ENCODE measurements at places on chromosomes 16 and 17.

- DNase-seq, result no peak
These were observed 216.9 kb upstream of the GSE1 start for GRCh38 chr16:85395913-85396878.

GRCh38 chr17:49438436-49439278, 24.0 kb upstream of the PHB1 start:
- DNase-seq, result no peak

DNA sequence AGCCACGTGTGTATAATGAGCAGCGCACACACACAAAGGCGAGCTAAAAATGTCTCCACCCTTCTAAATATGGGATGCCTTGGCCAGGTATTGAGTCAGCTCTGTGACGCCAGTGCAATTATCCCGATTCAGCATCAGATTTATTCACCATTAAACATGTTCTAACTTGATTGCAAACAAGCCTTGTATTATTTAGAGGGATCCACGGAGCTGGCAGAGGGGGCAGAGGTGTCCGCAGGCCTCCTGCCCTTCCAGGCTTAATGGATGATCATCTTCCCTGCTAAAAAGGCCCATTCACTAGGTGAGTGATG, 591.7 kb downstream of the MAF start:
- DNase-seq, result no peak

DNA sequence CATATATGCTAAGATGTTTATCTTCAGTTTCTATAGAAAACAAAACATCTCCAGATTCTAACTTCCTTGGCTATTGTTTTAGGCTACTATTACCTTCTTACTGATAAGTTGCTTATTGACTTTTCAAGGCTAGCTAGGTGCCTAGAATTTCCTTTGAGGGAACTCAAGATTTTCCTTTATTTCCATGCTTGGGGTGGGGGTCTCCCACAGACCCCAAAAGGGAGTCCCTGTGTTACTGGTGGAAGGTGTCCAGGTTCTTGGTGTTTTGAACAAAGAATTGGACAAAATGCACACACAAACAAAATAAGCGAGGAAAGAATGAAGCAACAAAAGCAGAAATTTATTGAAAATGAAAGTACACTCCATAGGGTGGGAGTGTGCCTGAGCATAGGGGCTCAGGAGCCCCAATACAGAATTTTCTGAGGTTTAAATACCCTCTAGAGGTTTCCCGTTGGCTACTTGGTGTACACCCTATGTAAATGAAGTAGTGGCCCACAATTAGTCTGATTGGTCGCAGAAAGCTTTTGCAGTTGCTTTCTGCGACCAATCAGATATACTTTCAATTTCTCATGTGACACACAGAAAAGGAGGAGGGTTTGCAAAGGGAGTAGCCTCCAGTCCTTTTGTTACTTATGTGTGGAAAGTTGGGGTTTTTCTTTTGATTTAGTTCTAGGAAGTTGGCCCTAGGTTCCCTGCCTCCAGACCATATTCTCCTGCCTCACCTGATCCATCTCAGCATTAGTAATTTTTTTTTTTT, 67.5 kb downstream of the MARF1 start:
- DNase-seq, result no peak

DNA sequence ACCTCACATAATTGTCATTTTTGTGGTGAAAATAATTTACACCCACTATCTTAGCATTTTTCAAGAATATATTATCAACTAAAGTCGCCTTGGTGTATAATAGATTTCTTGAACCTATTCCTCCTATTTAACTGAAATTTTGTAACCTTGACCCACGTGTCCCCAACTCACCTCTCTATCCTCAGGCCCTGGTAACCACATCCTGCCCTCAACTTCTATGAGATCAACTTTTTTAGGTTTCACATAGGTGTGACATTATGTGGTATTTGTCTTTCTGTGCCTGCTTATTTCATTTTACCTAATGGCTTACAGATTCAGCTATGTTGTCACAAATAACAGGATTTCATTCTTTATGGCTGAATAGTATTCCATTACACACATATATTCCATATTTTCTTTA, 73.0 kb upstream of the CNTNAP4 start:
- DNase-seq, result no peak

GRCh38 chr17:30864636-30865035, 32.9 kb downstream of the ATAD5 start:
- no peak for DNase-seq

GRCh38 chr17:77674358-77674757, 284.1 kb upstream of the TNRC6C start:
- DNase-seq, result no peak

DNA sequence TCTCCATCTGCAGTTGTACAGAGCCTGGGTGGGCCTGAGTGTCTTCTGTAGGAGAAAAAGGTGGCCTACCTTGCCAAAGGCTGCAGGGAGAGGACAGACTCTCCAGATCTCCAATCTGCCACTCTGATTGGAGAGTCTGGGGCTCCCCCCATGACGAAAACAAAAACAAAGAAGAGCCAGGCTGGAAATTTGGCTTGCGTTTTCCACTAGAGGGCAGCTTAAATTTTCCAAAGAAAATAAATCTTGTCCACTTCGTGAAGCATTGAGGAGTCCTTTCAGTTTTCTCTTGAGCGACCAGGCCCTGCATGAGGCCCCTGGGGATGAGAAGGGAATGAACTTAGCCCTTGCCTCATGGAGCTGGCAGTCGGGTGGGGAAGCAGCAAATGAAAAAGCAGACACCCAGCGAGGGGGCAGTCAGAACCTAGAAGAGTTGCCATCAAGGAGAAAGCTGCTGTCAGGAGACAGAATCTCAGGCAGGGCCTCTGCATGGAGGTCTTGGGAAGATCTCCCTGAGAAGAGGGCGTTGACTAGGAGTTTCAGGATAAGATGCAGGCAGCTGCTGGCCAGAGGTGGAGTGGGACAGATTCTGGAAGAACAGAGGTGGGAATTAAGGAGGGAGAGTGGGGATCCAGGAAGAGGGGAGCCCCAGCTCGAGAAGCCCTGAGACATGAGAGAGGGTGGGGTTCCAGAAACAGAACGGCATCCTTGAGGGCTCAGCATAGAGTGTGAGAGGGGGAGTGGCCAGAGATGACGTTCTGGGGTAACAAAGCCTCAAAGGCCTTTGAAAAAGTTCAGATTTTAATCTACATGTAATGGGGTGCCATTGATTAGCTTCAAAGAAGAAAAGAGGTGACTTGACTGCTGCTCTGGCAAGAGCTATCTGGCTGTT, 8.4 kb upstream of the SHCBP1 start:
- DNase-seq, result no peak

DNA sequence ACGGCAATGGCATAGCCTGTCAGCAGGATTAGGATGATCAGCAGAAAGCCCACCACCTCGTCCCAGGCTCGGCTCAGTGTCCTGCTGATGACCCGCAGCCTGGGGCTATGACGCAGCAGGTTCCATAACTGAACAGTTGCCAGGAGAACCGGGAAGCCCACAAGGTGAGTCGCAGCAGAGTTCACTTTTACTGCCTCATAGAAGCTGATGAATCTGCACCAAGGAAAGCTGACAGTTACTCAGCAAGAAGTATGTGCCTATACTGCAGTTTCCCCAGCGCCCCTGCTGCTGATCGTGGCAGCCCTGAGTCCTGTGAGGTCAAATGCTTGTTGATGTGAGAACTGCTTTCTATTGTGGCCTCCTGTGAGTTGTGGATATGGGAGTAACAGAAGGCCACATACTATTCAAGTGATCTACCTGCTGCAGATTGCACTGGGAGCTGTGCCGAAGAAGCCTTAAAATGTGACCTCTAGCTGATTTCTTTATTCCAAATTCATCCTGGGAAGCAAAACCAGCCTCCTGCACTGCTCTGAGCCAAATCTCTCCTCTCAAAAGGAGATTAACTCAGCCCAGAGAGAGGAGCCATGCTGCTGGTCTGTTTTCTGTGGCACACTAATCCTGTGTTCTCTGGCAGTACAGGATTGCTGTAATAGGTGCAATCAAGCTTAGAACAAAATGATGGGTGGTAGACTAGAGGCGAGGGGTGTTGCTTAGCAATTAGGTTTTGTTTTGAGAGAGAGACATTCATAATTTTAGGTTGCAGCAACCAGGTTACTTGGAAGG, 38.8 kb downstream of the IST1 start:
- DNase-seq, result no peak

GRCh38 chr17:8885967-8886684, 18.7 kb upstream of the PIK3R6 start:
- no peak for DNase-seq

DNA sequence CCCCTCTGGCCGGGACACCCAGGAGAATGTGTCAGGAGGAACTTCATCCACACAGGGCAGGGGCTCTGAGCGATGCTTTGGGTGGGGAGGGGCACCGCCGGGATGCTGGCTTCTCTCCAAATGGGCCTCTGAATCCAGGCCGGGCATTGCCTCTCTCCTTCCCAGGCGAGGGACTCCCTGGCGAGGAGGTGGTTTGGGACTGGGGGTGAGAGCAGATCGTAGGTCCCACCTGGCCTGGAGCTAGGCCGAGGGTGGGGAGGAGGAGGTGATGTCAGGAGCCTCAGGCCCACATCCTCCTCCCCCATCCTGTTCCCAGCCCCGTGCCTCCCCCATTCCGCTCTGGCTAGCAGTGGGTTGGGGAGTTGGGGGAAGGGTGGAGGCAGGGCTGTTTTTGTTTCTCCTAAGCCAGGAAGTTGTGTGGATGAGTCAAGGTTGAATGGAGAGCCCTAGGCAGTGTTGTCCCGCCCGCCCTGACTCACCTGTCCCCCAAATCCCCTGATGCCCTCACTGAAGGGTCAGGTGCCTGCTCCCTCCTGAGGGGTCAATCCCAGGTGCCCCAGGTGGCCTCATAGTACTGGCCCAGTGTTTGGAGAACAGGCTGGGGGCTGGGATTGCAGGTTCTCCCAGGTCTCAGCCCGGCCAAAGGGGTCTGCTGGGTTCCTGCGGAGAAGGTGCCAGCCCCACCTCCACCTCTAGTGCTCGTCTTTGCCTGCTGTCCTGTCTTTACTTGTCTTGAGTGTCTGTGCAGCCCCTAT, 2.8 kb downstream of the GRB7 start:
- no peak for DNase-seq

GRCh38 chr16:75011634-75012307, 12.9 kb downstream of the ZNRF1 start:
- DNase-seq, result peak; percentile 4

DNA sequence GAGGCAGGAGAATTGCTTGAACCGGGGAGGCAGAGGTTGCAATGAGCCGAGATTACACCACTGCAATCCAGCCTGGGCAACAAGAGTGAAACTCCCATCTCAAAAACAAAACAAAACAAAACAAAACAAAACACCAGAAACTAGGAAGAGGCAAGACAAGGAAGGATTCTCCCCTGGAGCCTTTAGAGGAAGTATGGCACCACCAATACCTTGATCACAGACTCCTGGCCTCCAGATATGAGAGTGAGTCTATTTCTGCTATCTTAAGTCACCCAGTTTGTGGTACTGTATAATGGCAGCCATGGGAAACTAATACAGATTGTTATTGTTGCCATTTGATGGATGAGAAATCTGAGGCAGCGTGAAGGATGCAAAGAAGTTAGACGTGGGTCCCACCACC, 14.6 kb upstream of the CPPED1 start:
- no peak for DNase-seq

DNA sequence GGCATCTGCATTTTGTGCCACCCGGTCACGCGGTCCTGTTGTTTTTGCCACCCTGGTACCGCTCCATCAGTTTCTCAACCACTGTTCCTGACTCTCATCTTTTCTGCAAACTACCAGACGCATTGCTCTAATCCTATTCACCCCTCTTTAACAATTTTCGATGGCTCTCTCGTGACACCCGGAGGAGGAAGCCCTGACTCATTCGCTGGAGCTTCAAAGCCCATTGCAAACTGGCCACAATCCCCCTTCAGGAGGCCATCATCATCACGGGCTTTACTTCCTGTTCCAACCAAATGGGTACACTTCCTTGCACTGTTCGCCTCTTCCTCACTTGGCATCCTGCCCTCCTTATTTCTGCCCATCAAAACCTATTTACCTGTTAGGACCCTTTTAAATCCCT, 155.3 kb downstream of the RGS9 start:
- no peak for DNase-seq

DNA sequence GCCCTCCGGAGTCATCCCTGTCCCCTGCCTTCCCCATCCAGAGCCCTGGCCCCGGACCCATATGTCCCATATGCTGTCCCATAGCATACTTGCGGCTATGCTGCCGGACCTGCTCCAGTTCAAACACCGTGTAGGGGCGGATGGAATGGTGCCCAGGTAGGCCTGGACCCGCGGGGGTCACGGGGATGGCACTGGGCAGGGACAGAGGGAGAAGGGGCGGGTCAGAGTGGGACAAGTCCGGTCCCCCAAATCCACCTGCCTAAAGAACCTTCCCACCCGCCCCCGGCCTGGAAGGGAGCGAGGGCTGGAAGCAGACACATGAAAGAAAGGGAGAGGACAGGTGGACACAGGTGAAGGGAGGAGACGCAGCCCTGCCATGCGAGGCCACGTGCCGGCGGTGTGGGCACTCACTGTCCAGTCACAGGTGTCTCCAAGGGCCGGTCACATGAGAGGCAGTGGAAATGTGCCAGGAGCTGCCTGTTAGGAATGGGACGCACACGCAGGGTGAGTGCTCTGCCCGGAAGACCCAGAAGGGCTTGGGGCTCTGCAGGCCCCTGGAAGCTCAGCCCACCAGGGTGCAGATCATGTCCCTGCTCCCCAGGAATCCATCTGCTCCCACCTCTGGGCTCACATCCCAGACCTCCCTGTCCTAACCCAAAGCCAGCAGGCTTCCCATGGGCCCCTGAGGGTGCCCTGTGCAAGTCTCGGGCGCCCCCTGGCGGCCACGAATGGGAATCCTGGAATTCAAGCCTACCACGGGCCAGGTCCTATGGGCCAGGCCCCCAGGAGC, 14.0 kb downstream of the UBALD2 start:
- peak; percentile 52 for DNase-seq

- DNase-seq, result no peak
These were observed 2.8 kb downstream of the SLC13A2 start for GRCh38 chr17:28476076-28476865.

DNA sequence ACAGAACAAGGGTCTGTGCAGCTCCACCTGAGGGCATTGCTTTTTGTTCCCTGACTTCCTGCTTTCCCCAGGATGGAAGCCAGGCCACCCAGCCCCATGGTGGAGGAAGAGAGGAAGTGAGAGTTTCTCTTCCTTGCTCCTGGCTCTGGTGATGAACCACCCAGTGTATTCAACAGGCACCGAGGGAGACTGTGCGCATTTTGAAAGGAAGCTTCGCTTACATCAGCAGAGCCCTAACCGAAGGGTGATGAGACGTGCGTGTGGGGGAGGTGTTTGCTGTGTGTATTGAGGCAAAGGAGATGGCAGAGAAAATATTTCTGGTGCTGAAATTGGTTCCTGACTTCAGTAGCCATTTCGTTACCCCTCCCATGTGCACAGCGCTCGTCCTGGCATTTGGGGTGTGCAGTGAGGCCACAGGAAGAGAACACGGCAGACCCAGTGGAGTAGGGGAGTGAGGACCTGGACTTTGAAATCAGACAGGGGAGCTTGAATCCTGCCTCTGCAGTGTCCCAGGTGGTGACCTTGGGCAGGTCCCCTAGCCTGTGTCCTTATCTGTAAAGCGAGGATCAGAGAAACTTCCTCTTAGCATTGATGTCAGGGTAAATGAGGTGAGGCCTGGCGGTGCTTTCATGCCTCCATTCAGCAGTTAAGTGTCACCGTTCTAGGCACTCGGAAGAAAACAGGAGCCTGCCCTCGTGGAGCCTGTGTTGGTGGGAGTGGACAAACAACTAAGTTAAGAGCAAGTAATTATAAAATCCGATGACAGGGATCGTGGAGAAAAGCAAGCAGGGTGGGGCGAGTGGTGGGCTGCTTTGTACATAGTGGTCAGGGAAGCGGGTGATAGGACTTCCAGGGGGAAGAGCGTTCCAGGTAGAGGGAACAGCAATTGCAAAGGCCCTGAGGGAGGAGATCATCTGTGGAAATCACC, 7.4 kb downstream of the CMIP start:
- DNase-seq, result no peak

GRCh38 chr17:7852262-7852670, 2.6 kb upstream of the TMEM88 start:
- no peak for DNase-seq

- no peak for DNase-seq
These were observed 14.4 kb downstream of the SDR42E1 start for GRCh38 chr16:81996664-81997509.

Measured in stimulated activated CD8-positive, alpha-beta memory T cell treated with anti-CD3 and anti-CD28 coated beads, Interleukin-15, amount 100 ng/mL, for 4 hours (primary cell).